Left ventricle myocardium inferior (tissue), 1 donor: ENCODE measurements at places on chromosomes 13 and 19.
A peak's percentile ranks its signal among the peaks of the same experiment; 100 is the strongest.

DNA sequence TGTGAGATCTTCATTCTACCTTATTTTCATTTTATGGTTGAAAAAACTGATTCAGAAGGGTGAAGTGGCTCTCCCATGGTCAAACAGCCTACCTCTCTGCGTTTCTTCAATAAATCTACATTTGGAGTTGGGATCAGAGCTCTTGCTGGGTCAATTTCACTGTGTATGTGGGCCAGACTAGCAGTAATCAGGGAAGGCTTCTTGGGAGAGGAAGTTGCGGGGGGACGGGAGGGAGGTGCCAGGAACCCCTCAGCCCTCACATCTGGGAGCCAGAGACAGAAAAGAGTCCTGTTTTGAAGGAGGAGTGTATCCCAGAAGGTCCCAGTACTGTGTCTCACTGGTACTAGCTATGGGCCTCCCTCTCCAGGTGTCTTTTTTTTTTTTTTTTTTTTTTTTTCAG lies 934 bp downstream of the KXD1 start:
- no peaks in the 10 kb centered on the region for H3K27me3 ChIP-seq
- peak overlapping the region; percentile 96 for H3K27ac ChIP-seq
- peak overlapping the region; percentile 96 for H3K4me3 ChIP-seq
- DNase-seq = no peak

GRCh38 chr13:46184277-46184699 lies 2.3 kb upstream of the LCP1 start:
- H3K4me3 ChIP-seq = no peak overlapping the region
- no peaks in the 10 kb centered on the region for H3K4me1 ChIP-seq
- H3K36me3 ChIP-seq = no peaks in the 10 kb centered on the region
- peaks cover 27% of the 10 kb centered on the region for H3K27me3 ChIP-seq
- peak; percentile 22 for DNase-seq

DNA sequence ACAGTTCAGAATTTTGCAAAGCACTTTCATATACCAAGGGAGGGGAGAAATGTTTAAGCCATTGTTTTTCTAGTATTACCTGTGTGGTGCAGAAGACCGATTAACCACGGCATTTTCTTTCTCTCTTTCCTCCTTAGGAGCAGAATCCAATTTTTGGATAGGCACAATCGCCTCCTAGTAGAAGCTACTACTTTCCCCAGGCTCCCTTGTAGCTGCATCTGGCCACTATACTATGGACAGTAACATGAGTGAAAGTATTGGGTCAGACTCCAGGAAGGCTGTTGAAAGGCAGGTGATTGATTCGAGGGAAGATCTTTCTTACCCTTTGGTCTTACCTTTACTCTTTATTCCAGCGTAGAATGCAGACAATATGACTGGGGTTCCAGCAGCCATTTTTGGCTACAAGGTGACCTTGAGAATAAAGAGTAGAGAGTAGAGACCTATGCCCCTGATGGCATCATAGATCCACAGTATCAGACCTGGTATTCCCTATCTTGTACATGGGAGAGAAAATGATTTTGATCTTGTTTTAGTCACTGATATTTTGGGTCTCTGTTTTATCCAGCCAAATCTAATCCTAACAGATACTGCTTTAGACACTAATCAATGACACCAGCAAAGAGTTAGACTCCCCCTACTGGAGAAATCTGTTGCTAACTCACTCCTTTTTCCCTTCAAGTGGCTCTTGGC lies 77.0 kb downstream of the LRRC63 start:
- no peak overlapping the region for H3K27ac ChIP-seq
- H3K4me3 ChIP-seq = no peak overlapping the region
- H3K4me1 ChIP-seq = no peaks in the 10 kb centered on the region
- no peak for DNase-seq
- H3K27me3 ChIP-seq = peaks cover 26% of the 10 kb centered on the region
- H3K36me3 ChIP-seq = no peaks in the 10 kb centered on the region

GRCh38 chr19:50897191-50897607 lies 14.0 kb downstream of the KLK4 start:
- no peaks in the 10 kb centered on the region for H3K4me1 ChIP-seq
- no peak overlapping the region for H3K4me3 ChIP-seq
- no peak for DNase-seq
- peaks cover 91% of the 10 kb centered on the region for H3K27me3 ChIP-seq
- no peak overlapping the region for H3K27ac ChIP-seq

DNA sequence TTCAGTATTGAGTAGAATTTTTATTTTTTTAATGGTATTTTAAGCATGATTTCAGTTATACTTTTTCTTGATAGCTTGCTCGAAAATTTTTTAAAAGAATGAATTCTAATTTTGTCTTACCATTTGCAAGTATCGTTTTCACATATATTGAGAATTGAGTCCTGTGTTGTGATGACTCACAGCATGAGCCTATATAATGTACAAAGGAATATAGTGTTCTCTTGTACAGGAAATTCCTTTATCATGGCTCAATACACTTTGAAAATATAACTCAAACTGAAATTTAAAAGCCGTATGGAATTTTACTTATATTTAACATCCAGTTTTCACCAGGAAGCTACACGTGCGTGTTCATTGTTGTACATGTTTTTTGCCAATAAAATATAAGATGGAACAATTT lies 161.1 kb upstream of the TMTC4 start:
- H3K27ac ChIP-seq = no peak overlapping the region
- no peaks in the 10 kb centered on the region for H3K36me3 ChIP-seq
- peaks cover 10% of the 10 kb centered on the region for H3K27me3 ChIP-seq
- DNase-seq = no peak

DNA sequence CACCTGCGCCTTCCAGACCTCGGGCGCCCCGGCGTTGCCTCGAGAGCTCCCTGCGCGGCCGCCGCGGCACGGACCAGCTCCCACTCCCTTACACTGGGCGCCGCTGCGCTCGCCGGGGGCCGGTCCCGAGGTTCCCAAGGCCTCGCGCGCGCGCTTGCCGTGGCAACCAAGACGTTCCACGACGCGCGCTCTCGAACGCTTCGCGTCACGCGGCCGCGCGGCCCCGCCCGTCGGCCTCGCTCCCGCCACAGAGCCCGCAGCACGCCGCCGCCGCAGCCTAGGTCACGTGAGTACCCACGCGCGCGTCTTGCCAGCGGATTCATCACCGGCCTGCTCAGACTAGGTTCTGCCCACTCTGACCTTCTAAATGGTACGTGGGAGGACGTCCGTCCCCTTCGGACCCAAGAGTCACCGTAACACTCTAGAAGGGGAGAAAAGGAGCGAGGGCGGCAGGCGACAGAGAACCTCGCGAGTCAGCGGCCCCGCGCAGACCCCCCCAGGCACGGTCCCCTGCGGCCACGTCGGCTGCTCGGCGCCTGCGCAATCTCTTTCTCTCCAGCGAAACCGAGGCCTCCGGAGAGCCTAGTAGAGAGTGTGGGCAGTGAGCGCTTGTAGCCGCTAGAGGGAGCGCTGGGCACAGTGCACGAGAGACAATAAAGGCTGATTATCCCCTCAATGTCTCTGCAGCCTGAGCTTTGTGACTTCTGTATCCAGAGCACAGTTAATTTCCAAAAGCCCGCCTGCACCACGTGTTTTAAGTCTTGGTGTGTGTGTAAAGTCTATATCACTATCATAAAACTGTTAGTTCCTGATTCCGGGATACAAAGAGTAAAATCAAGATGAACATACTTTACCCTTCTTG lies at the start of gene SPART:
TSS of gene SPART (minus strand) at position 173 of the 862 bp plus-strand sequence. CDS start 10,564 bp downstream, outside the sequence.
- peak within 1 kb of the TSS; percentile 98 for H3K27ac ChIP-seq
- no peaks in the 10 kb centered on the region for H3K27me3 ChIP-seq

- DNase-seq = no peak
- peaks cover 93% of the 10 kb centered on the region for H3K36me3 ChIP-seq
- H3K27me3 ChIP-seq = no peaks in the 10 kb centered on the region
- H3K4me1 ChIP-seq = peaks cover 8% of the 10 kb centered on the region
These were observed 28.3 kb upstream of the GARRE1 start for GRCh38 chr19:34226036-34226435.

GRCh38 chr19:50460161-50460765 lies 16.0 kb upstream of the EMC10 start:
- H3K4me3 ChIP-seq = no peak overlapping the region
- H3K36me3 ChIP-seq = no peaks in the 10 kb centered on the region
- no peak overlapping the region for H3K27ac ChIP-seq
- no peaks in the 10 kb centered on the region for H3K4me1 ChIP-seq
- peaks cover 82% of the 10 kb centered on the region for H3K27me3 ChIP-seq
